ENCODE measurements at places on chromosomes 11 and 22.

DNA sequence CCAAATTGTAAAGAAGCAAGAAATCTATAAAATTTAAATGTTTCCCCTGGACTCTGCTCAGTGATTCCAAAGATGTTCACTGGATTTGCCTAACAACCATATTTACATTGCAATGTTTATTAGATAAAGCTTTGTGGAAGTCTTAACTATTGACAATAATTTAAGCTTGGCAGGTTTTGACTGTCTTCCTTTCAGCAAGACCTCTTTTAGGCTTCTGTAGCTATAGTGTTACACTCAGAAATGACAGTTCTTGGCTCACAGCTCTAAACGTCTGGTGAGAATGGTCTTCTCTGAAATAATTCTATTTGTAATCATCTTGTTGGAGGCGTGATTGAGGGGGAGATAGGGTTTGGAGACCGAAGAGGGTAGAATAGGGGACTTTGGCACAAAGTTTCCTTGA, 44.8 kb upstream of the CRTAM start:
- no peak for DNase-seq

DNA sequence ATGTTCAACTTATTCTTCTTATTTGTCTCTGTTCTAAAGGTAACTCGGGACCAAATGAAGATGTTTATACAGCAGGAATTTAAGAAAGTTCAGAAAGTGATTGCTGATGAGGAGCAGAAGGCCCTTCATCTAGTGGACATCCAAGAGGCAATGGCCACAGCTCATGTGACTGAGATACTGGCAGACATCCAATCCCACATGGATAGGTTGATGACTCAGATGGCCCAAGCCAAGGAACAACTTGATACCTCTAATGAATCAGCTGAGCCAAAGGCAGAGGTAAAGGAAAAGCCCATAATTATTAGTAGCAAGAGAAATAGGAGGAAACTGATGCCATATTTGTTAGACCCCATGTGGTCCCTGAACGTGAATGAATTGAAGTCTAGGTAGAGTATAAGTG, 63.3 kb downstream of the TRIM44 start:
- DNase-seq = no peak

- no peak for DNase-seq
These were observed 58.3 kb downstream of the TYR start for GRCh38 chr11:89235976-89236375.

- no peak for DNase-seq
These were observed 68.0 kb upstream of the ALX4 start for GRCh38 chr11:44377914-44378321.

DNA sequence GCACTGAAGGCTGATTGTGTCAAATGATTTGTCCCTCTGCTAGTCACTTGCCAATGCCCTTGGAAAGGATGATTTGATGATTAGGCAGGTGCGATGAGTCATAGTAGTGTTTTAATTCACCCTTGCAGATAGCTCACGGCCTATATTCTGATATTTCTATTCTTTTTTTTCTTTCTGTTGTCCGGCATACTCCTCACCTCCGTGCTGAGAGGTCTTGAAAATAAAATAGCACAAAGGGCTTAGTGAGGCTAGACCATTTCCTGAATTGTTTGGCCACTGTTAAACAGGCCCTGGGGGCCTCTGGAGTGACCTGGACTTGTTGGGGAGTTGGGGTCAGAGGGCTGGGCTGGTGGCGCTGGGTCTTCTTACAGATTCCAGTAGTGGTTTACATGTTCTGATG, 99.8 kb downstream of the ZBTB16 start:
- no peak for DNase-seq

DNA sequence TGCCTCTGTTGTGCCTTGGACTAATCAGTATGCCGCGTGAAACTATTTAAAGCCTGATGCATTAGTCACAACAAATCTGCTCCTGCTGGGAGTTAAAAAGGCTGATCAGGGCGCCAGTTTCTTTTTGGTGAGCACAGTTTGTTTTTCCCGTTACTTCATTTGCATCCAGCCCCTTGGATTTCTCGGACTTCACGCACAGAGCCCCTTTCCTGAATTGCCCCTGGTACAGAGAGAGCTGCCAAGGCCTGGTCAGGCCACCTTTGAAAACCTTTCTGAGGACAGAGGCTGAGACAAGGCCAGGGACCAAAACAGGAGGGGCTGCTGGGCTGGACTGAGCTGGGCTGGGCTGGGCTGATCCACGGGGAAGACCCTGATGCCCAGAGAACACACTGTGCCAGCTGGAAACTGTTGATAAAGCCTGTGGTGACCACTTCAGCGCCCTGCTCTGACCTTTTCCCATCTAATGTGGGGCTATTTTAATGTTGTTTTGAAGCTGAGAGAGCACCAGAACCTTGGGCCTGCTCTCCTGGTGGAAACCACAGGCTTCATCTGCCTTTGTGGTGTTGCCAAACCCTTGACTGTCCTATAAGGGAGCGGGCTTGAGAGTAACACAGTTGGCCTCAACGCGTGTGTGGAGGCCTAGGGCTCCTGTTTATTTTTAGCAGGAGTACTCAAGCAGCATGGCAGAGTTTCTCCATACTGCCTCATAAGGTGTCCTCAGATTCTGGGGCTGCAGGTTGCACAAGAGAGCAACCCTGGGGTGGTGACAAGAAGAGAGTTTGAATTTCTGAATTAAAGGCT, 44.2 kb downstream of the NAV2 start:
- DNase-seq = no peak

GRCh38 chr11:133553885-133554740, 21.8 kb upstream of the OPCML start:
- no peak for DNase-seq

- DNase-seq = no peak
These were observed 23.4 kb upstream of the CELSR1 start for GRCh38 chr22:46560696-46561295.

DNA sequence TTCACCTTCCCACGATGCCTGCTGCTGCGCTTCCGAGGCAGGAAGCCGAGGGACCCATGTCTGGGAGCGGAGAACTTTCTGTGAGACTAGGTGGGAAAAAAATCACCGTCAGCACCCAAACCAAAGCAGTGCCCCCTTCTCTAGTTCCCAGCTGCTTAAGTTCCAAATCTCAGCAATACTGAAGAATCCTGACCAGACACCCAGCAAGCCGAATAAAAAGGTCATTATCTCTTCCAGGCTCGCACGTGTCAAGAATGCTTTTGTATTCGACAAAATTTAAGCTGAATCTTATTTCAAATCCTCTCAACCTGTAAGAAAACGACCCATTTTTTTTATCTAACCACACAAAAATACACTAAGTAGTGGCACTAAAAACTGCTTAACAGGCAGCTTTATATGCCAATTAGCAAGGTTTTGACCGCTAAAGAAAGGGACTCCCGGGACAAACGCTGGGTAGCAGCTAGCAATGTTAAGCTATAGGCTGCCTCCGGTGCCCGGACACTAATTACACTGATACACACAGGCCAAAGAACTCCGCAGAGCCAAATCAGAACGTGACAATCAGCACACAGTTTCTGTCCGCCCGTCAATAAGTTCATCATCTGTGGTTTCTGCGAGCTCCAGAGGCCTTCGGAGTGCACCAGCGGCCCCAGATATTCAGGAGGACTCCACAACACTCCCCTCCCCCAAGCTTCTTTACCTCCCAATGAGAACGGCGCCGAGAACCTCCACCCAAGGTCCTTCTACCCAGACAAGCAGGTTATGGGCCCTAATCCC, 728 bp downstream of the RPL3 start:
- no peak for DNase-seq

GRCh38 chr11:113484223-113484622, 9.0 kb upstream of the DRD2 start:
- DNase-seq = no peak

DNA sequence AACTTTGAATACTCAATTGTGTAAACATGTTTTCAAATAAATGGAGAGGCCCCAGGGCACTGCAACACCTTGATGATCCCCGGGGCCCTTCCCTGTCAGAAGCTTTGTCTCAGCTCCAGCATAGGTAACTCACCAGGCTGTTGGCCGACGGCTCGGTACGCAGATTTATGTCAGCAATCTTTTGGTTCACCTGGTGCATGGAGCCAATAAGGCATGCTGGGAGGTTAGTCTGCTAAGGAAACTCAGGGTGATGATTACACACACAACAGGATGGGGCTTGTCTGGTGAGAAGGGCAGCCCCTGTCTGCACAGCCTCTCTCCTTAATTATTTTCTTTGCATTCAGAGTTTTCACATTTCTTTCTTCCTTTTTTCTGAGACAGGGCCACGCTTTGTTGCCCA, 10.8 kb downstream of the FAM227A start:
- DNase-seq = no peak

GRCh38 chr11:13289081-13289480, 11.5 kb downstream of the BMAL1 start:
- DNase-seq = no peak
